ENCODE measurements at places on chromosomes 1 and 21. TPM values are rescaled to one million over a fixed set of nuclear protein-coding genes. Genes with fewer than 3 reads are reported as not detected.

GRCh38 chr1:19357299-19357986 lies 45.3 kb downstream of the SLC66A1 start:
- DNase-seq: no peak

DNA sequence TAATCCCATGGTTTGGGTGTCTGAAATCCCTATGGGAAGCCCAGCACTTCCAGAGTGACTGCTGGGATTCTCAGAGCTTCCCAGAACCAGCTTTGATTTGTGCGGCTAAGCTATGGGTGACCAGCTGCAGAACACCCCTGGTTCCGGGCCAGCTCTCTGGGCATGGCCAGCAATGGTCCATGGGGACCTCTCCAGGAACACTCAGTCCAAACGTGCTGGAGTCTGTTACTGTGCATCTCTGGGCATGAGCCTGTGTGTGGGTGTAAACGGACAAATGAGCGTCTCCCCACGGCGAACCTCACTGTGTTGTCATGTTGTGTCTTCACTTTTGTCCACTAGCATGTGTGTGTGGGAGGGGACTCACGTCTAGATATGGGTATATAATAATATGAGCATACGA lies 54.4 kb downstream of the MAB21L3 start:
- DNase-seq: no peak

- no peak for DNase-seq
Measured at GRCh38 chr1:233394860-233395717, 67.6 kb downstream of the MAP3K21 start.

DNA sequence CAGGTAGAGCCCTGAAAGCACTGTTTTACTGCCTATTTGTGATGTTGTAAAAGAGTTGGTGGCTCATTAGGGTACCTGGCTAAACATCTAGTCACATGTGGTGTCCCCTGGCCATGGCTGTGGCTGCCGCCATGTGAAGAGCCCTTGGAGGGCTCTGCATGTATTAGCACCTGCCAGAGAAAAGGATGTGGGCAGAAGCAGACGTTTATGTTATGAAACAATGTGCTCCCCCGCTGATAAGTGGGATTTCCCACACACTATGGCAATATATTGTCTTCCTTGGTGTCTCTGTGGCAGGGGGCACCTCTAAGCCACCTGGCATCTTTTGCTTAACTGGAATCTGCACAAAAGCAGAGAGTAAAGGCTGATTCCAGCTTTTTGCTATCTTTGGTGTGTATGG lies 9.6 kb downstream of the TENT5C start:
- no peak for DNase-seq

Gene INSRR
- 0.11 TPM for total RNA-seq

Gene DNAH14
- 0.83 TPM for total RNA-seq

Gene SLC45A3
- total RNA-seq: 1.4 TPM

Gene SKI
- total RNA-seq: 43.8 TPM

Gene KIF14
- 1.1 TPM for total RNA-seq

Gene ZNF436
- total RNA-seq: 3.1 TPM

Gene ST6GALNAC3
- total RNA-seq: 0.24 TPM
